ENCODE measurements at places on chromosomes 12 and 14. TPM values are rescaled to one million over a fixed set of nuclear protein-coding genes. Genes with fewer than 3 reads are reported as not detected.

The STON2 gene
- polyA plus RNA-seq = not detected

The GLIPR1L2 gene
- 1.7 TPM for polyA plus RNA-seq

DNA sequence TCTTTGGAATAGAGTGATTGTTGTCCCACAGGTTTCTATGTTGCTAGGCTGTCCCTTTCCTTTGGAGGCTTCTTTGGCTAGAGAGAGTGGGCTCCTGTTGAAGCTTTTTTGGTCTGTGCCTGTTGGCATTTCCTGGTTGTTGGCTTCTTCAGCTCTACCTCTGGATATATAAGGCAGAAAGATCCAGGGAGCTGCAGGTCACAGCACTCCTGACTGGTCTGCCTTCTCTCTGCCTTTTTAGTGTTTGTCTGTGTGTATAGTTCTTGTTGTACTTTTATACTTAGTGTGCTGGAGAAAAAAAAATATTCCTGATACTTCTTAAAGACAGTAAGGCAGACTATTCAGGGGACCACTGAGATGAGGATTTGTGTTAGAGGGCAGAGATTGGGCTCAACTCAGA lies 202.7 kb downstream of the FBXL14 start:
- no peak for DNase-seq

The PLD4 gene
- polyA plus RNA-seq = 0.68 TPM

DNA sequence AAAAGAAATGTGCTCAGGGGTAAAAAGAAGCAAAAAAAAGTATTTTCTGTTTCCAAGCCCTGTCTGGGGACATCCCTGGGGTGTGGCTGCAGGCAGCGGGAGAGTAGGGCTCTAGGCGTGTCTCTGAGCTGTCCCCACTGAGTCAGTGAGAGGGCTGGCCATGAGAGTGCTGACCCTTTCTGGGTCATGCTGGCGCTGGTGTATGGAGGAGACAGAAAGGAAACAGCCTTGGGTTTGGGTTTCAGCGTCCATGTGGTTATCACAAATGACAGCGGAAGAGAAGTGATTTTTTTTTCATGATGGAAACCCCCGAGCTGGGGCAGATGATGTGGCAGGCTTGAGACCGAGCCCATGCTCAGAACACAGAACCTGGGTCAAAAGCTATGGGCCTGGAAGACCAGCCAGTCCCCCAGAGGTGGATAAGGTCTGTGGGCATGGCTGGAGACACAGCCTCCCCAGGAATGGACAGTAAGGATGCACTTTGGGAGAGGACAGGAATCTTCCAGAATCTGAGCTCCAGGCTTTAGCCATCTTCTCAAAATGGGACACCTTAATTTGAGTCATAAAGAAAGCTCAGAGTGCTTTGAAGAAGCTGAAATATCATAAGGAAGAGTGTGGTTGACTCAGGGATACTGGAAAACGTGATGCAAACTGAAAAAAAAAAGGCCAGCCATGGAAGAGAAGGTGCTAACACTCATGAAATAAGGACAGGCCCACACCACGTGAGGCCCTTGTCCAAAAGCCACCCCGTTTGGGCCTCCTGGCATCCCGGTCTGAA lies 36.2 kb downstream of the SYNE3 start:
- DNase-seq = peak; percentile 66

The BCL7A gene
- 2.5 TPM for polyA plus RNA-seq

The VDR gene
- 0.45 TPM for polyA plus RNA-seq

GRCh38 chr14:55436931-55437330 lies 3.5 kb downstream of the TBPL2 start:
- DNase-seq = no peak

The KRT84 gene
- polyA plus RNA-seq = not detected

DNA sequence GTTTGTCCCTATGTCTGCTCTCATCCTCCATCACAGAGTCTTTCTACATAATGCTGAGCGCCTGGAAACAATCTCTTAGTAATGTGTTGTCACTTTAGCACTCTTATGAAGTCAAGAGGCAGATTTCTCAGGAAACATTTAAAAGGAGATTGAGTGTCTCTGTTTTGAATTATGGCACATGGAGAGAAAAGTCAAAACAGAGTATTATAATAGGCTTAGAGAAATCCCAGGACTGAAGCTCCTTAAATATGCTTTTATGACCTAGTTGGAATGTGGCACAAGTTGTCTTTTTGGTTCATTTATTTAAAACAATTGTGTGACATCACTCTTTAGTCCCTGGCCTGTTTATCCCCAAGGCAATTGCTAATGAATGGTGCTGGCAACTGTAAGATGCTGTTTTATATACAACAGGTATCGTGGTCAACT lies 117.8 kb upstream of the HIF1A start:
- DNase-seq = no peak
